Liver (tissue), 10 donors: ENCODE measurements at places on chromosomes 5 and 9. TPM values are rescaled to one million over a fixed set of nuclear protein-coding genes. Genes with fewer than 3 reads are reported as not detected.

Gene ORM2
- 276 TPM for total RNA-seq

Gene MELK
- 19.5 TPM for total RNA-seq

Gene SLC27A6
- total RNA-seq = not detected

Gene HAVCR2
- total RNA-seq = 9.4 TPM

- H3K36me3 ChIP-seq = no peaks in the 10 kb centered on the region
- no peak overlapping the region for H3K27ac ChIP-seq
- no peaks in the 10 kb centered on the region for H3K27me3 ChIP-seq
- no peaks in the 10 kb centered on the region for H3K4me1 ChIP-seq
- H3K4me3 ChIP-seq = no peak overlapping the region
Observed at GRCh38 chr9:133230093-133230492, 21.0 kb upstream of the OBP2B start.

DNA sequence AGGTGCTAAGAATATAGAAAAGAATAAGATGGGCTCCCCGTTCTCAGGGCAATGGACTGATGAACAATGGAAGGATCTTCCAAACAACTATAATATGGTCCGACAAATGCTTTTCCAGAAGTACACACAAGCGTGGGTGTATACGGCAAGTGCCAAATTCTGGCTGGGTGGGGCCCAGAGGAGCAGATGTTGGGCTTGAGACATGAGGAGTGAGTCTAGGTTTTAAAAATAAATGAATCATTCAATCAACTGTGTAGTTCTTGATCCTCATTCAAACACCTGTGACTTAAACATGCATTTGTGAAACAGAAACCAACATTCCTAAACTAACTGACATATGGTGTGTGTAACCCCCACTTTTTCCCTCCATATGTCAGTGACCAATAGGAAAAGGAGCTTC, 47.9 kb downstream of the MFAP3 start:
- no peak overlapping the region for H3K4me3 ChIP-seq
- no peaks in the 10 kb centered on the region for H3K4me1 ChIP-seq
- H3K27me3 ChIP-seq = no peaks in the 10 kb centered on the region
- H3K27ac ChIP-seq = no peak overlapping the region

DNA sequence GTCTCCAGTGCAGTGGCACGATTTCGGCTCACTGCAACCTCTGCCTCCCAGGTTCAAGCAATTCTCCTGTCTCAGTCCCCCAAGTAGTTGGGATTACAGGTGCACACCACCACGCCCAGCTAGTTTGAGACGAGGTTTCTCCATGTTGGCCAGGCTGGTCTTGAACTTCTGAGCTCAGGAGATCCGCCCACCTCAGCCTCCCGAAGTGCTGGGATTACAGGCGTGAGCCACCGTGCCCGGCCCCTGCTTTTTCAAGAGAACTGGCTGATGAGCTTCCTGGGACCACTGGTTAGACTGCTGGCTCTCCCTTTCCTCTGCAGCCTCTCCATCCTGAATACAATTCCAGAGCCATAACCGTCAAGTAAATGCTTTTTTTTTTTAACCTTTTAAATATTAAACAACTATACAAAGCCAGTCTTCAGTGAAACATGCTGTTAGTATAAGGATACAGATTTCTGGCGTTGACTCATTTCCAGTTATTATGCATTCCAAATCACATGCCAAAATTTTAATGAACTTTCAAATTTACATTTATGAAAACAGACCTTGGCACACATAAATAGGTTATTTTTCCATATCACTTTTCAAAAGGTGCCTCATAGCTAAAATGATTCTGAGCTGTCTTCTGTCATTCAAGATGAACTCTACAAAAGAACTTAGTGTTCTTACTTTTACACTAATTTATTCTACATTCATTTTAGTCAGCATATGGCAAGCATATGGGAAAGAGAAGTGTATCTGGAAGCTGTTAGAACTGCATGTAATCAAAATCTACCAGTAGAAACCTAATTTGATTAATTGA, 116.0 kb downstream of the MLLT3 start:
- no peaks in the 10 kb centered on the region for H3K27me3 ChIP-seq
- H3K27ac ChIP-seq = no peak overlapping the region
- H3K36me3 ChIP-seq = no peaks in the 10 kb centered on the region
- no peak for DNase-seq
- no peak overlapping the region for H3K4me3 ChIP-seq

GRCh38 chr9:2022560-2022959, 7.4 kb downstream of the SMARCA2 start:
- no peak overlapping the region for H3K27ac ChIP-seq
- H3K4me1 ChIP-seq = peaks cover 69% of the 10 kb centered on the region
- H3K4me3 ChIP-seq = no peak overlapping the region
- H3K27me3 ChIP-seq = no peaks in the 10 kb centered on the region
- no peak for DNase-seq
